ENCODE measurements at places on chromosomes 2 and 18.

GRCh38 chr2:177758591-177759371 is 313.8 kb downstream of the PDE11A start:
- no peak for DNase-seq

GRCh38 chr2:17084877-17085276 is 419.2 kb upstream of the CYRIA start:
- DNase-seq: no peak

DNA sequence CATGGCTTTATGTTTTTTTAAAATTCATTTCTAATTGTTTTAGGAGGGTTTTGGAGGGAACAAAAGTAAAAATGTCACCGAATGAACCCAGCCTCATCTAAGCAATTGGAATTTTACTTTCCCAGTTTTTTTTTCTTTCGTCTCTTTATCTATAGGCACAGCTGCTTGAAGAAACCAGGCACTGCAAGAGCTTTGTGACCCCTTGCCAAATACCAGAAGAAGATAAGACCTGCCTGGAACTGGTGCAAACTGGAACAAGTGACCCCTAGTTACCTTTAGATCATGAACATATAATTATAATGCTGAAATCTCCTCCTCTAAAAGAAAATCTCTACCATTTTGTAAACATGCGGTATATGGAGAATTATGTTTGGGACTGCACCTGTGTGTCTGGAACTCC is 100.9 kb downstream of the TSN start:
- DNase-seq: no peak

GRCh38 chr2:74835831-74836674 is 2.1 kb downstream of the HK2 start:
- DNase-seq: no peak

DNA sequence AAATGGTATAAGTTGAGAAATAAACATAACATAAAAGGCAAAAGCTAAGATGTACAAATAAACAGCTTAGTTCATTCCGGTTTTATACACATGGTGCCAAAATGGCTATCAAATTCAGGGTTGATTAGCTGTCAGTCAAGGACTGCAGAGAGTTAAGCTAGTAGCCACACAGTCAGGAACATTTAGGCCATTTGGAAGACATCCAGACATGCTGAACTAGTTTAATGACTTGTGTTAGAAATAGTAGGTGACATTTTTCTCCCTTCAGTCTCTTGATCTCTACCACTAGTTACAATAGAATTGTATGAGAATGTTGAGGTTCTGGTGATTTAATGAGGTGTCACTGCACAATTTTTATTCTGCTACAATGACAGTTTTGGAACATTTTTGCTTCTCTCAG is 394.4 kb upstream of the SPHKAP start:
- no peak for DNase-seq

DNA sequence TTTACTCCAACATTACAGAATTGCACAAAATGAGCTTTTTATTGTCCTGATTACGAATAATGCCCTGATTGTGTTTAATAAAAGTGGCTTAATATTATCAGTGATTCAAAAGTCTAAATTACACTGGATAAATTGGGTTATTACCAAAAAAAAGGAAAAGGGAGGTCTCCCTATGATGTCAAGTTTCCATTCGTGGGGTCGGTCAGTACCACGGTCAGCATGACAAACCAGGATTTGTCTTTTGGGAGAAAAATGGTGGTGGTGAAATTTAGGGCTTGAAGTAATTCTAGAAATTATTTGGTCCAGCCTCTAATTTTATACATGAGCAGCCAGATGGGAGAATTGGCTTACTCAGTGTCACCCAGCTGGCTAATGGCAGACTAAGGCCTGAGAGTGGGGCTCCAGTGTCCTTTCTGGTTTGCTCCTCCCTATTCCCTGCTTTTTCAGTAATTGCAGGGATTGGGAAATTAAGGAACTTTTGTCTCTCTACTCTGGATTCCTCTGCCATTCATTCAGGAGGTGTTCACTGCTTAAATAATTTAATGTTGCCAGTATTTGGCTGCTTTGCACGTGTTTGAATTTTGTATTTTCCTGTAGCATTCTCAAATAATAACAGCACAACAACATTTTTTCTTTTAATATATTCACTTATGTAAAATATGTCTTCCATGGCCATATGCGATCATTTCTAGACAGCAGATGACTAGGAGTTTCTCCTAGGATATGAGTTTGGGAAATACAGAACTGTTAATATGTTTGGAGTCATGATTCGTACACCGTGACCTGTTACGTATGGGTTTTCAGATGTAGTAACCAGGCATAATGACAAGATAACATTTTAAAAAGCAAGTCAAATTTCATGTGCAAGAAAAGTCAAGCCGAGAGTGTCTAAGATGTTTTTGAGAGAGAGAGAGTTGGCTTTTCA is 128.9 kb upstream of the NOSTRIN start:
- no peak for DNase-seq

GRCh38 chr2:199926806-199927205 is 15.7 kb downstream of the C2orf69 start:
- DNase-seq: no peak

DNA sequence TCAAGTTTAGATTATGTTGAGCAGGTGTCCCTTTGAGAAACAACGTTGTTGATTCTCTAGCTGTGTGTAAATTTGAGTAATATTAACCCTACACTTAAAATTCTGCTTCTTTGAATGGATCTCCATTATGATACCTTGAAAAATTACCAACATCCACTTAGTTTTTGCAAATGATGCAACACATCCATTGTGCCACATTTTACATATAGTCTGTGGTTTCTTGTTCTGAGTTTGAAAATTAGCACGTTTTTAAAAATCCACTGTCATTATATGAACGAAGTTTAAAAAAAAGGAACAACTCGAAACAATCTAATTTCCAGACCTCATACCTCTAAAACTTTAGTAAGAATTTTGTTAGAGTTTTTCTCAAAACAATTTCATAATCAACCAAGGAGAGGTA is 37.7 kb downstream of the PIK3C3 start:
- no peak for DNase-seq

DNA sequence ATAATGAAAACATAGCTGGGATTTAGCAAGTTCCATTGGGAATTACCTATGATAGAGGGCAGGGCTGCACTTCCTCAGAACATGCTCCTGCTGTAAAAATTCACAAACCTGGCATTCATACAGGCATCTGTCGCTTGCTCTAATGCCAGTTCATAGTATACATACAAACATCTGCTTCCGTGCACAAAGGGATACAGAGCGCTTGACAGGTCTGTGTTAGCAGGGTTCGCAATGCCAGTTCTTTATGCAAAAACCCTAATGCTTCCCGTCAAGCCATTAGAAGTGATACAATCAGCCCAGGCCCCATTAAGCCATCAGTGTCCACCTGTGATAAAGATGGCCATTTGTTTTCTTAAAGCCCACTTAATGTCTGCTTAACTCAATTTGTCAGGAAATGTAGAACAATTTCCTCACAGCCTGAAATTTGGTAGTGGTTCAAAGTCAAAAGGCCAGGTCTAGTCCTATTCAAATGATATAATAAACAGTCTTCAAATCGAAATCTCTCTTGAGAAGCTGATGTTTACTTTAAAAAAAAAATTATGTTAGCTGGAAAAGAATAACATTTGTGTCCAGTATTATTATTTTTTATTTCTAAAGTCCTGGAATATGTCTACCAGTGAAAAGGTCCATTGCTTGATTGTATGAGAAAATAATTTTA is 556.3 kb downstream of the ARHGAP15 start:
- DNase-seq: no peak

DNA sequence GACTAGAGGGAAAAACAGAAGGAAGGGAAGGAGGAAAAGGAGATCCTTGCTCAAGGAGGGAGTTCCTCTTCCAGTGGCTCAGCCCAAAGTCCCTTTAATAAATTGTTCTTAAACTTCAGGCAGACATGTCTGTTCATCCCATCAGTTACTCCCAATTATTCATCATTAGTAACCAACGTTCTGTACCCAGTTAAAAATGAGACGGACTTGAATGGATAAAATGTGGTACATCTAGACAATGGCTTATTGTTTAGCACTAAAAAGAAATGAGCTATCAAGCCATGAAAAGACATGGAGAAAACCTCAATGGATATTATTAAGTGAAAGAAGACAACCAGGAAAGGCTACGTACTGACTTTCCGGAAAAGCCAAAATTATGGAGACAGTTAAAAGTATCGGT is 50.8 kb upstream of the ACSL3 start:
- DNase-seq: no peak

DNA sequence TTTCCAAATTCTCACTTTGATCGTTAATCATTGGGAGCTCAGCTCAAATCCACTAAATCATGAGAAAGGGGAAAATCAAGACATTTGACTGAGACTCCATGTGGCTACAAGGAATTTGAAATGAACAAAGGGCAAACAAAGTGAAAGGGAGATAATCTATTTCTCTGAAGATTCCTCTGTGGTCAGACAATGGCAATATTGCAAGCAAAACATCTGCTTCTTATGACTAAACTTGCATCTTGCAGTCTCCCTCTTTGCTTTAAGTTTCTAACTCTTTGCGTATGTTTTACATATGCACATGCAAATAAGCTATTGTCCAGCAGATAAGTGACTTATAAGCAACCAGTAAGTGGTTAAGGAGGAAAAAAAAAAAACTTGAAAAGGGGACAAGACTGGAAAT is 299.1 kb upstream of the NXPH2 start:
- DNase-seq: no peak

GRCh38 chr2:170587922-170588321 is 127.2 kb upstream of the SP5 start:
- DNase-seq: no peak

- DNase-seq: no peak
Measured at GRCh38 chr2:181310967-181311366, 146.2 kb upstream of the ITGA4 start.

DNA sequence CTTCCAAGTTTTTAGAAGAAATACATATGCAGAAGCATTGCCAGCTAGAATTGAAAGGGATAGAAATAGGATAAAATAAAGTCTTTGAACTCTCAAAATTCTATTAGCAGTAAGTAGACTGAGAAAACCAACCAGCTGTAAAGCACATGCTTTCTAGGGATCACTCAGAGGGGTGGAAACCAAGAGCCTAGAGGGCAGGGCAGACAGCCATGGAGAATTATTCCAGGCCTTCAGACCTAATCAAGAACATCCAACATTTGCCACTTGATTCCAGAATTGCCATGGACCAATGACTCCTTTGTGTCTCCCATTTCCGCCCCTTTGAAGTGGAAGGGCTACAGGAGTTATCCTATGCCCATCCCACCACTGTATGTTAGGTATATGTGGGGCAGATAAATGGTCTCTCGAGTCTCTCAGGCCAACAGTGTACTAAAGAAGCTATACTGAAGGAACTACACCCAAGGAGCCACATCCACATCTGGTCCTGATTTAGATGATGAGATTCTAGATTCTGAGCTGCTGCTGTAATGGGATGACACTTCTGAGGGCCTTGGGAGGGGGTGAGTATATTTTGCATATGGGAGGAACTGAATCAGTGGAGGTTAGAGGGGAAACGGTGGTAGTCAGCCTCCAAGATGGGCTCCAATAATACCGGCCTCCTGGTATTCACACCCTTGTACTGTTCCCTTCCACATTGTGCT is 4.0 kb downstream of the FARSB start:
- DNase-seq: no peak

DNA sequence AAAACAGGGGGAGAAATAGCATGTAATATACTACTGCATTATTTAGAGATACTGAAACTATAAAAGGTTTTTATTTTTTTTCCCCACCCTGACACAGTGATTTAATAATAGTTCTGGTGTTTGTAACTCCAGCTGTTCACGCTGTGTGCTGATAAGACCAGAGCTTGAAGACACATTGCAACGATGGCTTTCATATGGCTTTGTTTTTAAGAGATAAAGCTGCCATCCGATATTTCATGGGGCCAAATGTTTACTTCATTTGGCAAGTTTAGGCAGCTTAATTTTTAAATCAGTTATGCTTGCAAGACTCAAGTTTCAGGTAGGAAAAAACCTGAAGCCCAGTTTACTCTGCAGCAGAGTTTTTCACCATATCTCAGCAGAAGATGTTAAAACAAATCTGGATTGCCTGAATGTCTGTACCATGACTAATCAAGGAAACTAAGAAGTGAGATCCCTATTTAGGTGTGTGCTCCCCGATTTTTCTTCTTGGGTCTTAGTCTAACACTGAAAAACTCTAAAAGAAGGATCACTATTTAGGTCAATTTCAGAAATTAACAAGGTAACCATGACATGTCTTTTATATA is 508.6 kb downstream of the PARD3B start:
- no peak for DNase-seq

GRCh38 chr2:60441800-60442199 is 111.7 kb downstream of the BCL11A start:
- no peak for DNase-seq

DNA sequence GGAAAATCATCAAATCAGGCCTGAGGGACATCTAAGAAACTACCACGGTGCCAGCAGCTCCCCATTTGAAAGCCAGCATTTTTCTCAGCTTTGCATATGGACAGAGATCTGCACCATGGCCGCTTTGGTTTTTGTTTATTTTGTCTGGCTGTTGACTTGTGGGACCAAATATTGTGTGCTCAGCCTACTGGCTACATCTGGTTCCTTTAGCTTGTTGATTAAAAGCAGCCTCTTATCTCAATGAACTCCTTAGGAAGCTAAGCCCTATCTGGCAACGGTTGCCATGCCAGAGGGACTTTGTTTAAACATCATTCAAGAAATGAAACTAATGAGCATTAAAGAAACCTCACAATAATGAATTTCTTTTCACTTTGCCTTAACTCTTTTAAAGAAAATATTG is 32.4 kb upstream of the CCDC150 start:
- DNase-seq: no peak

DNA sequence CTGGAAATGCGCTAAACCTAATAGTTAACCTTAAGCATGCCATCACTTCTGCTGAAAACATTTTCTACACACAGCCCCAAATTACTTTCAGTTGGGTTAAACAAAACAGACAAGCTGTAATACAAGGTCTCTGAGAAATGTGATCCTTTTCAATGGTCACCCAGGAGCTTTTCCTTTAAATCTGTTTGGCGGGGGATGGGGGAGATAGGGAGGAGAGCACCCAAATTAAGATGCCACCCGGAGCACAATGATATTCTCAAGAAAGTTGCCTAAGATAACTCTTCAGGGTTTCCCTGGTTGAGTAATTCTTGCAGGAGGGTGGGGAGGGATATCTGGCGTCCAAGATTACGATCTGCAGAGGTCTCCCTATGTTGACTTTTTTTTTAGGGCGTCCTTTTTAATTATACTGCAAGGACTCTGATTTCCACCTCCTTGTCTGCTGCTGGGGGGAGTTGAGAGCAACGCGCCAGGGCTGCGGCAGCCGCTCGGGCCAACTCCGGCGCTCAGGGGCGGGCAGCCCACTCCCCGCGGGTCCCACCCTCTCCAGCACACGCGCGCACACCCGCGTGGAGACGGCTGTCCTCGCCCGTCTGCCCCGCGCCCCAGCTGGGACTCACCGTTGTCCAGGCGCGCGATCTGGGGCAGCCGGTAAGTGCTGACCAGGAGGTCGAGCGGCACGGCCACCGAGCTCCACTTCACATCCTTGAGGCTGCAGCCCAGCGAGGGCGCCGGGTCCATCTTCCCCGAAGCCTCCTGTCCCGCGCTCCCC is 807 bp downstream of the GAREM1 start:
- DNase-seq: no peak

DNA sequence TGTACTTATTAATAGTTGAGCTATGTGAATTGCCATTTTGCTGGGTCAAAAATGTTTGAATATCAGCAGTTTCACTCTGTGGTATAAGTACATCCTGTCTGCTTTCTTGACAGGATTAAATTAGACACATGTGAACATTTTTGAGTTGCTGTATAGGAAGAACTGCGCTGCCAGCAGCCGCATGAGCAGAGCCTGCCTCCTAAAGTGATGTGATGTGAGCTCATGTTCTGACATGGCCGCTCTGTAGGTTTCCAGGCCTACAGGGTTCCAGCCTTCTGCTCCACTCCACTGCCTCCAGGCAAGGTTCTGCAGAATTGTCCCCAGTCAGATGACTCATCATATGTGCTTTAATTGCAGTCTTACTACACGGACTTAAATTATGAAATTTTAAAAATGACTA is 119.7 kb upstream of the NFATC1 start:
- no peak for DNase-seq

Measured in kidney epithelial cell (primary cell).